ENCODE measurements at places on chromosomes 5 and 9.

DNA sequence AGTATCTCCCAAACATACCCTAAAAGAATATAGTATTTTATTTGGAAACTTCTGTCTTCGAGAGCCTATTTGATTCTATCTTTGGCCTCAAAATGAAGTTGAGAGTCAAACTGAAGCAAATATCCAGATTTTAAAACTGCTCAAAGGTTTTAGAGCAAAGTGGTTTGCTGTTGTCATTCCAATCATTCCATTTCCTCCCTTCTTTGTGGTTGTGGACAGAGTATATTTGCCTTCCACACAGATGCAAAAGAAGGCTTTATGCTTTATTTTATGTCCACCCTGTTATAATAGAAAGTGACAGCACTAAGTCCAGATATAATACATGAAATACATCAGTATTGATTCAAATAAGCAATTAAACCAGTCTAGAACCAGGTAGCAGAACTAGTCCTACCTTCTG is 12.4 kb downstream of the GZMK start:
- no peak for DNase-seq

- DNase-seq, result no peak
Measured at GRCh38 chr5:8034852-8035251, 165.9 kb downstream of the MTRR start.

GRCh38 chr5:29261213-29261612 is 1932.3 kb upstream of the CDH6 start:
- DNase-seq, result no peak

- DNase-seq, result no peak
Measured at GRCh38 chr9:36345103-36345846, 54.8 kb downstream of the RNF38 start.

DNA sequence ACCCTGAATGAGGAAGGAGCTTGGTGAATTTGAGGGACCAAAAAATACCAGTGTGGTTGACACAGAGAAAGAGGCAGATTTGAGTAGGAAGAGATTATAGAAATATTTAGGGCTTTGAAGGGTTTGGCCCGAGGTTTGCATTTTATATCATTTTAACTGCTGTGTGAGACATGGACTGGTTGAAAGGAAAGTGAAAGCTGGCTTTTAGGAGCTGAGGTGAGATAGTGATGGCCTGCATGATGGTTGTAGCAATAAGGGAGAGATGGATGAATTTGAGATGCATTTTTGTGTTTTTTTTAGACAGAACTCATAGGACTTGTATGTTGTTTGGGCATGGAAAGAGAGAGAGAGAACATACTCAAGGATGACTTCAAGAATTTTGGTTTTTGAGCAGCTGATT is 21.7 kb downstream of the FER start:
- no peak for DNase-seq

GRCh38 chr5:33363537-33363936 is 77.2 kb upstream of the TARS1 start:
- DNase-seq, result no peak

DNA sequence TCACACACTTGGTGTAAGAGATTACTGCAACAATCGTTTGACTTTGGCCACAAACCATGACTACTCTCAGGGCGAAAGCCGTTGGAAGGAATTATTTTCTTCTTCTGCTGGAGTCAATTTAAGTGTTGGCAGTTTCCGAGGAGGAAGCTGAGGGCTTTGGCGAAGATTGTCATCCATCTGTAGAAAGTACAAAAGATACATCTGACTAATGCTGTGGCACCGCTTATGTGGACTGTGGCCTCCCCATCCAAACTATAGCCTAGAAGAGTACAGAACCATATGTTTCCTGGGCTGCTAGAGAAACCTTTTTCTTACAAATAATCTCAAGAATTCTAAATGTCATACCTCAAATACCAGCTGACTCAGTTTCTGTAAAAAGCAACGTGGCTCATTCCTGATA is 7.4 kb downstream of the MTX3 start:
- no peak for DNase-seq

DNA sequence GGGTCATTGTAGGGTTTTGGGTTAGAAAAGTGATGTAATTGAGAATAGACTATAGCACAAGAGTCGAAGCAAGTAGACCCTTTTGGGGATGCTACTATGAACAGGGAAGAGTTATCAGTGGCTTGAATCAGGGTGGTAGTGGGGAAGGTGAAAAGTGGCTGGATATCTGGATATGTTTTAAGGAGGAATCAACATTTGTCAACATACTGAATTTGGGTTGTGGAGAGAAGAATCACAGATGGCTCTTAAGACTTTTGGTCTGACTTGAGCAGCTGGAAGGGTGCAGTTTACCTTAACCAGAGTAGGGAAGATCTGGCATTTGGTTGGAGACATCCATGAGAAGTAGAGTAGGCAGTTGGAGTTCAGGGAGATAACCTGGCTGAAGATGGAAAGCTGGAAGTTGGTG is 38.5 kb upstream of the FCHO2 start:
- DNase-seq, result no peak

GRCh38 chr5:13956471-13956870 is 12.0 kb upstream of the DNAH5 start:
- DNase-seq, result no peak

GRCh38 chr5:116516021-116516420 is 58.6 kb downstream of the SEMA6A start:
- DNase-seq, result no peak

- DNase-seq, result no peak
Measured at GRCh38 chr5:107878661-107879060, 207.9 kb upstream of the EFNA5 start.

DNA sequence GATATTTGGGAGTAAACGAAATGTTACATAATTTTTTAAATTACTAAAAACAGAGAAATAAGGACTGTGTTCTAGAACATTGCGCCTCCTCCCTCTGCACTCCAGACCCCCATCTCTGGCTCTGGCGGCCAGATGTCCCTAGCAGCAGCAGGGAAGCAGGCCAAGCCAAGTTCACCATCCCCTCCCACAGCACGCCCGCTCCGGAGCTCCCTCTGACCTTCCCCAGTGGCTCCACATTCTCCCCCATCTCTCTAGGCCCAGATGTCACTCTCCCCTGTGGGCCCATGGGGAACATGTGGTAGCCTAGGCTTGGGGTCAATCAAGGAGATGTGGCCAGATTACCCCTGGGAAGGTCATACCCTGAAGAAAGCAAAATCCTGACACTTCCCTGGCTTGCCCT is 6.3 kb upstream of the WNK2 start:
- no peak for DNase-seq

DNA sequence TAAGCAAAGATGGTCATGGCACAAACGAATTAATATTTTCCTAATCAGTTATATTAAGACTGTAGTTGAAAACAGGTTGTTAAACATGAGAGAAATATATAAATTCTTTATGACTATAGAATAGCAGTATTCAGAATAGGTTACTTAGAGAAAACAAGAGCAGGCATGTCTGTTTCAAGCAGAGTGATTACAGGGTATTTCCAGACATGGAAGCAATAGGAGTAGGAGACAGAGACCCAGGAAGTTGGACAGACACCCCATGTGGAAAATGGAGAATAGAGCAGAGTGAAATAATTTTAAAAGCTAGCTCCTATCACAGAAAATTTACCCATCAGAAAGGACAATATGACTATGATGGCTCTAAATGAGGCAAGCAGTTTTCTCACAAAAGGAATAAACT is 111.5 kb downstream of the IZUMO3 start:
- no peak for DNase-seq

GRCh38 chr9:34098307-34098706 is 28.2 kb downstream of the DCAF12 start:
- DNase-seq, result no peak

GRCh38 chr5:35482167-35482755 is 135.4 kb upstream of the SPEF2 start:
- no peak for DNase-seq

- DNase-seq, result no peak
Measured at GRCh38 chr5:38673671-38674071, 117.2 kb upstream of the LIFR start.

DNA sequence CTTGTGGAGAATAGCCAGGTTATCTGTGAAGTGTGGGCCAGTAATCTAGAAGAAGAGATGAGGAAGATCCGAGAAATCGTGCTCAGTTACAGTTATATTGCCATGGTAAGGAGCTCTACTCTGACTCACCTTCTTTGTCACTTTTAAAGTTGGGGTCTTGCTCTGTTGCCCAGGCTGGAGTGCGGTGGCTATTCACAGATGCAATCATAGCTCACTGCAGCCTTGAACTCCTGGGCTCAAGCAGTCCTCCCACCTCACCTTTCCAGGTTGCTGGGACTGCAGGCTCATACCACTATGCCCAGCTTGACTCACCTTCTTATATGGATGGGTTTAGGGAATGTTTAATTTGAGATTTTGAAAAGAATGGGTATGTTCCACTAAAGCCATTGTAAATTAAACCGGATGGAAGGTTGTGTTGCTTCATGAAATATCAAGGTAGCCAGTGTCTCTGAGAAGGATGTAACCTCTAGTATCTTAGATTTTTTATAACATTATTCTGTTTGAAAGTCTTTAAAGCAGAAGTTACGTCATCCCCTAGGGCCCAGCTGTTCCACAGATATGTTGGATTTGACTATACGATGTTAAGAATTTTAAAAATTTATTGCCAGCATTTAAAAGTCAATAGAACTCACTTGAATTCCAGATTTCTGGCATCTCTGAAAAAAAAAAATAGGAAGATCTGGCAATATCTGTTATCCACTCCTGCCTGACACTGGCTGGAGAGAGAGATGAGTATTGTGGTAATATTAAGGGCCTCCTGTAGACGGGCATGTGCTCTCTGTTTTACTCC is 5.1 kb downstream of the CNOT8 start:
- DNase-seq, result no peak

DNA sequence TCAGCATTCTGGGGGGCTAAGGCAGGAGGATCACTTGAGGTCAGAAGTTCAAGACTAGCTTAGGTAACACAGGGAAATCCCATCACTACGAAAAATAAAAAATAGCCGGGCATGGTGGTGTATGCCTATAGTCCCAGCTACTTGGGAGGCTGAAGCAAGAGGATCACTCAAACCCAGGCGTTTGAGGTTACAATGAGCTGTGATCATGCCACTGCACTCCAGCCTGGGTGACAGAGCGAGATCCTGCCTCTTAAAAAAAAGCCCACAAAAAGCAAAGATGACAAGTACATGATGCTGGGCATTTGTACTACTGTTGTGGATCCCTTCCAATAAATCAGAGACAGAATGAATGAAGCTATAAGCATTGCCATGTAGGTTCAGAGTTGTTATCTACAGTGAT is 320.1 kb upstream of the PANK3 start:
- no peak for DNase-seq

DNA sequence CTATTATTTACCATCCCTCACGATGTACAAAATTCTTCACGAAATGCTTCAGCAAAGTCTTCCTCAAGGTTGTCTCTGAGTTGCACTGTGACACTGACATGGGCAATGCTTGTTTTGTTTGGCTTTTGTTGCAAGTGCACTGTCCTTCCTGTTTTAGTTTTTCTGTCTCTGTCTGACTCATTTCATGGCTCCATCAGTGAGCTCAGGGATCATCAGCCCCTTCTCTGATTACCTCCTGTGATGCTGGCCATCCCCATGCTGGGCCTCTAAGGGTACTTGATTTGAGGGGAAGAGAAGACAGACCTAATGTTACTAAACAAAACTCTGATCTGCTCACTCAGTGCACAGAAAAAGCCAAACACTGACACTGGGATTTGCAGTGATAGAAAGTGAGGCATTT is 37.6 kb upstream of the STX17 start:
- no peak for DNase-seq

GRCh38 chr5:15683332-15683731 is 183.4 kb downstream of the FBXL7 start:
- no peak for DNase-seq

- no peak for DNase-seq
Measured at GRCh38 chr5:67496051-67496450, 299.5 kb upstream of the CD180 start.

- no peak for DNase-seq
Measured at GRCh38 chr9:93346231-93347112, 105.0 kb upstream of the FAM120A start.

GRCh38 chr5:114419959-114420358 is 58.1 kb downstream of the KCNN2 start:
- DNase-seq, result no peak

DNA sequence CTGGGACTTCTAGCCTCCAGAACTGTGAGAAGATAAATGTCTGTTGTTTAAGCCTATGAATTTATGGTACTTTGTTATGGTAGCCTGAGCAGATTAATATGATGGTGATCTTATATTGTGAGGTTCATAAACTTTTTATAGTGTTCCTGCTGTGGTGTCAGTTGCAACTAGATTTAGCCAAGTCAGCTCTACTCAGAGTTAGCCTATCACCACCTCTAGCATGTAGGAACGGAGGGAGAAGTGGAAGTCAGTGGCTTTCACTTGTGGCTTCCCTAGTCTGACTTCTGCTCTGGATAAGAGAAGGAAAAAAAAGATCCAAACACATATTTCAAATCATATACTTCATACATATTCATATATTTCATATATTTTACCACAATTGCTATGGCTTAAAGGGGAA is 6.6 kb downstream of the POC5 start:
- no peak for DNase-seq

- no peak for DNase-seq
Measured at GRCh38 chr5:172954751-172955159, 4.5 kb upstream of the RPL26L1 start.

DNA sequence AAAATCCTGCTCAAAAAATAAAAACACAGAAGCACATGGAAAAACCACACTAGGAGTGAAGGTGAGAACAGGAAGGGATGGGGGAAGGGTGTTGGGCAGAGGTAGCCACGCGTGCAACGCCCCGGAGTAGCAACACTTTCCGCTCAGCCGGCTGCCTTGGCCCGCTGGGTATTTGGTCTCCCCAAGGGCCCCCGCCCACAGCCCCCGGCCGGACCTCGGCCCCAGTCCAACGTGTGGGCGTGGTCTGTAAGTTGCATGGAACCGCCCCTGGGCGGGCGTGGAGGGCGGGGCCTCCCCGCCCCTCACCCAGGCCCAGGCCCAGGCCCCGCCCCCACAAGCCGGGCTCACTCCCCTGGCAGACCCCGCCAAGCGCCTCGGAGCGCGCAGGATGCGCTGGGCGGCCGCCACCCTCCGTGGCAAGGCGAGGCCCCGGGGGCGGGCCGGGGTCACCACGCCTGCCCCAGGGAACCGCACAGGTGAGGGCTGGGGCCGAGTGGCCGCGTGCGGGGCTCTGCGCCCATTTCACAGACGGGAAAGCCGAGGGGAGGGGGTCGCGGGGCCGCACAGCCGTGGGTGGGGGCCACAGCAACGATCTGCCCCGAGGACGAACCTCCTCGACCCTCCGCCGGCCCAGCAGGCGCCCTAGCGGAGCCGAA is at the start of gene SUSD3:
SUSD3 (plus strand) TSS at position 347 of the 656 bp plus-strand sequence; CDS start at position 389, 42 bp downstream.
- peak; percentile 92 for DNase-seq

- DNase-seq, result no peak
Measured at GRCh38 chr5:53892224-53892623, 331.8 kb downstream of the NDUFS4 start.

DNA sequence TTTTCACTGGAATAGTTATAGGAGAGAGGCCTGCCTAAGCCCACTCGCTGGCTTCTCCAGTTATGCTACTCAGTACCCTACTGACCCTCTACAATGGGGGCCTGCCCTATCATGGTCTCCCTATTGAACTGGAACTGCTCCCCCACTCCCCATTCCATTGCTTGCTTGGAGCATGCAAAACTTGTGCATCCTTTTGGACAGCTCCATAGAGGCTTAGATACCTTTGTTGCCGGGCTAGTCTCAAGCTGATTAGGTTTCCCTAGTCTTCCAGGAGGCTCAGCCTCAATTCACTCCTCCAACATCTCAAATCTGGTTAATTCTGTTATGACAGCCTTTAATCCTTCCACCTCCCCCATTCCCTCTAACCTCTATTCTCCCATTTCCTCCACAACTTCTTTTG is 39.9 kb downstream of the KIF24 start:
- DNase-seq, result no peak

All from Peyer's patch (tissue), 4 donors.